Forelimb muscle (tissue), 1 donor: ENCODE measurements at places on chromosomes 2 and 18. TPM values are rescaled to one million over a fixed set of nuclear protein-coding genes. Genes with fewer than 3 reads are reported as not detected.

- no peak for DNase-seq
These were observed 42.5 kb downstream of the CPO start for GRCh38 chr2:206981739-206982340.

DNA sequence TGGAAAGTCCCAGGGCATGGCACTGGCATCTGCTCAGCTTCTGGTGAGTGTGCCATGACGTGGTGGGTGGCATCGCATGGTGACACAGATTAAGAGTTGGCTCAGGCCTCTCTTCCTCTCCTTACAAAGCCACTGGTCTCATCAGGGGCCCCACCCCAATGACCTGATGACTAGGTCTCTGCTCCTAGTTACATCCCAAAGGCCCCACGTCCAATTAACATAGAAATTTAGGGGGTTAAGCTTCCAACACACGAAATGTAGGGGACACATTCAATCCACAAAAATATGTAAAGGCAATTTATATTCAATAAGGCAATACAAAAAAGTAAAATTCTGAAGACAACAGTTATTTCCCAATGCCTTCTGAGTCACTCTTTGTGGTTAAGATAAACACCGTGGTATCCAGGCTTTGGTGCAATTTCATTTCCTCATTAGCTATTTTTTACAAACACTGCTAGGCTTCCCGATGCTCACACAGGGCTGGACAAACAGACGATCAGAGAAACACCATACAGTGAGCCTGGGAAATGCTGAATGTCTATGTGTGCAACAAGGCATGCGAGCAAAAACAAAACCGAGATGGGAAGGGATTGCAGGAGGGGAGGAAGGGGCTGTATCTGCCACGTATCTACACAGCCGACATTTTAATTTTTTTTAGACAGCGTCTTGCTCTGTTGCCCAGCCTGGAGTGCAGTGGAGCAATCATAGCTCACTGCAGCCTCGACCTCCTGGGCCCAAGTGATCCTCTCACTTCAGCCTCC lies 67.2 kb downstream of the MBP start:
- no peak for DNase-seq

The SCN9A gene
- polyA plus RNA-seq: 3.5 TPM

DNA sequence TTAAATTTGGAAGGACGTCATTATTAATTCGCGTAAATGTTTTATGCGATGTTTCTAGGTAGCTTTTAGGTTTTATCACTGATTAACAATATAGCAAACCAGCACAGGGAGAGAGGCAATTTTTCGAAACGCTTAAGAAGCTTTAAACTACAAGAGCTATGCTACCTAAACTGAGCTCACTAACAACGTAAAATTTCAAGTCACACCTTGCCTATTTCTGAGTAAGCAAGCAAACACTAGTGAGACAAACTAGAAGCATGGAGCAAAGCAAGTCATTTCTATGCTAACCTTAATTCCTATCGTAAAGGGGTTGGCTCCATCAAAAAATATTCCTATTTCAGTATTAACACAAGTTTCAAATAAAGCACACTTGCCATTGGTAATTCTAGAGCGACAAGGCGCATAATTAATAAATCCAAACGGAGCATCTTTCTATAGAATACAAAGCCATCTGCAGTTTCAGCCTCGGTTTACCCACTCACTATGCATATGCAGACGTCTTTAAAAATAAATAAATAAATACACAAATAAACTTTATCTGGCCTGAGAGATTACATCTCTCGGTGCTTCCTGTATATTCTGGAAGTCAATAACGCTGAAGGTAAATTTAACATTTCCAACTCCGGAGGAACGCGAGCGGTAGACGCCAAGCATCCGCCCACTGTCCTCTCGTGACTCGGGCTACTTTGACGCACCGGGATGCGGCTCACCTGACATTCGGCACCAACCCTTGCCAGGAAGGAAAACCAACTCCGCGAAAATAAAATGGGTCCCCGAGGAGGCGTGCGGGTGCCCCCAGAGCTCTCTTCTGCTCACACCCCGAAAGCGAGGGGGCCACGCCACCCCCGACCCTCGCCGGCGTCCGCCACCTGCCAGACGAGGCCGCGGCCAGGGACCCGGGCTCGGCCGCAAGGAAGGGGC lies 947 bp downstream of the ITSN2 start:
- DNase-seq: no peak

The C2orf66 gene
- polyA plus RNA-seq: 0.14 TPM

DNA sequence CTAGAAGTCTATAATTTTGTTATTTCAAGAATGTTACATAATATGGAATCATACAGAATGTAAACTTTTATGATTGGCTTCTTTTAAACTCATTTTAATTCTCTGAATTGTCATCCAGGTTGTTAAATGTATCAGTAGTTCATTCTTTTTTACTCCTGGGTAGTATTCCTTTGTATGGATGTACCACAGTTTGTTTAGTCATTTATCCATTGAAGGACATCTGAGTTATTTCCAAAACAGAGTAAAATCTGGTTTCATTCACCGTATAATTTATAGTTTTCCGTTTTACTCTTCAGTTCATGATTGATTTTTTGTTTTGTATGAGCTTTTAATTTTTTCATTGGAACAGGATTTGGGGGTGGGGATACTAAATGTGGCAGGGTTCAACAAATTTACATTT lies 132.4 kb downstream of the PMS1 start:
- DNase-seq: no peak

The SRD5A2 gene
- 0.04 TPM for polyA plus RNA-seq

GRCh38 chr2:26631401-26632170 lies 9.6 kb downstream of the CIB4 start:
- DNase-seq: no peak

DNA sequence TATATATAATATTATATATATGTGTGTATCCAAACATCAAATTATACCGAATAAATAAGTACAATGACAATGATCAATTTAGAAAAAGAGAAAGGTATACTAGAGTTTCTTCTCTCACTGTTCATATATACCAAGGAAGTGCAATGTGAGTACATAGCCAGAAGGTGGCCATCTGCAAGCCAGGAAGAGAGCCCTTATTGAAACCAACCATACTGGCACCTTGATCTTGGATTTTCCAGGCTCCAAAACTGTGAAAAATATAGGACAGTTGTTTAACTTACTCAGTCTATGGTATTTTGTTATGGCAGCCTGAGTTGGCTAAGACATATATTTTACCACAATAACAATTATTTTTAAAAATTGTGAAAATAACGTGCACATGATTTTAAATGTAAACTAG lies 1490.2 kb upstream of the SLC39A10 start:
- no peak for DNase-seq

- no peak for DNase-seq
These were observed 58.6 kb upstream of the DOCK10 start for GRCh38 chr2:225100856-225101294.

DNA sequence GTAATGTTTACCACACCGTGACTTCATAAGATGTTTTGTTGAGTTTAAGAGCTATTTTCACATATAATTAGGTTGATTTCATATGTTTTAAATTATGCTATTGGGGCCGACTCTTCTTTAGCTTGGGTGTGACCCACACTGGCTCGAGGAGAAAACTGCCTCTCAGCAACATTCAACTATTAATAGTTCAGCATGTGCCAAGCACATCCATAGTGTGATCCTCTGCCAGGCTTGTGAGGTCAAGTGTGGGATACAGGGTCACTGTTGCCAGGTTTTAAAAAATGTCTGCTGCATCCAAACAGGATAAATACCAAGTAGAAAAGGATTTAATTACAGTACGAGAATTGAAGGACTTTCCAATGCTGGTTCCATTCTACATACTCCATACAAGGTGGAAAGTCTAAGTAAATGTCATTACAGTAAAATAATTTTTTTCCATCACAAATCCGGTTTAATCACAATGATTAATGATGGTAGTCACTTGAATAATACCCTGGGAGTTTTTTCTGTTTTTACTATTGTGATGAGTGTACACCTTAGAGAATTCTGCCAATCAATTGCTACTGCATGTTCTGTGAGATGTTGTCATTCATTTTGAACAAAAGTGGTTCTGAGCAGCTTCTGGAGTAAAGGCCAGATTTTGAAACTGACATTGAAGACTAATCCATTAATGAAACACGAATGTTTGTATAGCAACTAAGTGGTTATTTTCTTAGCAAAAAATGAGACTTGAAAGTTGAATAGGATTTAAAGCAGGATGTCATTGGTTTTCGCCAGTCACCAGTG lies 84.5 kb downstream of the ABI2 start:
- DNase-seq: no peak

The UNC80 gene
- polyA plus RNA-seq: 2.4 TPM

GRCh38 chr2:241702155-241703031 lies 554 bp downstream of the ING5 start:
- no peak for DNase-seq

DNA sequence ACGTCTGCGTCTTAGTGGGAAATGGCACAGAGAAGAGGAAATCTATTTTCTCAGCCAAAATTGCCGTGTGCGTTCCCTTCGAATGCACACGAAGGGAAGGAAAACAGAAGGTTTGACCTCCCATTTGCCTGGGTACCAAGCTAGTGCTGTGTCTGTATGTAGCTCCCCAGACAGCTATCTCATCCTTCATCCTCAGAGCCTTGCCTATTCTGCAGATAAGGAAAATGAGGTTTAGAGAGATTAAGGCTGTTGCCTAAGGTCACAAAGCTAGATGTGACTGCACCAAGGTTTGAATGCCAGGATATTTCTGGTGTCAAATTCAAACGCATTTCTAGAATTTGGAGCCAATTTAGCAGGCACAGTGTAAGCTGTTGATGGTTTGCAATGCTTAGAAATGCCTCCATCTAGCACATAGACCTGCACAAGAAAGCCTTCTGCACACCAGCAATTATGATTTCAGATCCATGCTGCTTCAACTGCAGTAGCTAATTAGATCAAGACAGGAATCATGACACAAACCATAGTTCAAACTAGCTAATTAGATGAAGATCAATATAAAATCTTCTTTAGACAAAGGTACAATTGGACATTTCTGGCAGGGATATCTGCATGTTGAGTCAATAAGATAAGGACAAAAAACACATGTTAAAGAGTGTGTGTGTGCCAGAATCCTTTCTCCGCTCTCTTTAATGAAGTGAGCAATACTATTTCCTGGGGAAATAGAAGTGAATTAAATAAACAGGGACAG lies 115.1 kb downstream of the CMPK2 start:
- DNase-seq: no peak

The CCL20 gene
- polyA plus RNA-seq: 0.49 TPM

DNA sequence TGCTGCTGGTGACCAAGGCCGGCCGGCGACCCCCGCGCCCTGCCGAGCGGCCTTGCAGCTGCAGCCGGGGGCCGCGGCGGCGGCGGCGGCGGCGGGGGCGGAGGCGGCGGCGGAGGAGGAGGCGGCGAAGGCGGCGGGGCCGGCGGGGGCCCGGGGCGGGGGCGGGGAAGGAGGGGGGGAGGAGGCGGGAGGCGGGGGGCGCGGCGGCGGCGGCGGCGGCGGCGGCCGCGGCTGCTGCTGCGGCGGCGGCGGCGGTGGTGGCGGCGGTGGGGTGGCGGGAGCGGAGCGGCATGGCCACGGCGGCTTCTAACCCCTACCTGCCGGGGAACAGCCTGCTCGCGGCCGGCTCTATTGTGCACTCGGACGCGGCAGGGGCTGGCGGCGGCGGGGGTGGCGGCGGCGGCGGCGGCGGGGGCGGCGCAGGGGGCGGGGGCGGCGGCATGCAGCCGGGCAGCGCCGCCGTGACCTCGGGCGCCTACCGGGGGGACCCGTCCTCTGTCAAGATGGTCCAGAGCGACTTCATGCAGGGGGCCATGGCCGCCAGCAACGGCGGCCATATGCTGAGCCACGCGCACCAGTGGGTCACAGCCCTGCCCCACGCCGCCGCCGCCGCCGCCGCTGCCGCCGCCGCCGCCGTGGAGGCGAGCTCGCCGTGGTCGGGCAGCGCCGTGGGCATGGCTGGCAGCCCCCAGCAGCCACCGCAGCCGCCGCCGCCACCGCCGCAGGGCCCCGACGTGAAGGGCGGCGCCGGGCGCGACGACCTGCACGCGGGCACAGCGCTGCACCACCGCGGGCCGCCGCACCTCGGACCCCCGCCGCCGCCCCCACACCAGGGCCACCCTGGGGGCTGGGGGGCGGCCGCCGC lies 1.5 kb downstream of the POU3F3 start:
- DNase-seq: no peak

- no peak for DNase-seq
These were observed 28.6 kb upstream of the AP1S3 start for GRCh38 chr2:223865907-223866508.

DNA sequence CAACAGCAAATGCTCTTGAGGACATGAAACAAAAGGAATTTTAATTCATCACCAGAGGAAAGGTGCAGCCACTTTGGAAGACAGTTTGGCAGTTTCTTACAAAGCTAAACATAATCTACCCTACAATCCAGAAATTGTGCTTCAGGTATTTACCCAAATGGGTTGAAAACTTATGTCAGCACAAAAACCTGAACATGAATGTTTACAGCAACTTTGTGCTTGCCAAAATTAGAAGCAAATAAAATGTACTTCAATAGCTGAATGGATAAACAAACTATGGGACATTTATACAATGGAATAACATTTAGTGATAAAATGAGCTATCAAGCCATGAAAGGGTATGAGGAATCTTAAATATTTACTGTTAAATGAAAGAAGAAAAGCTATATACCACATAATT lies 6.9 kb upstream of the MAP2 start:
- no peak for DNase-seq

- DNase-seq: peak; percentile 6
These were observed 1201.0 kb downstream of the LRP1B start for GRCh38 chr2:140929849-140930248.

- DNase-seq: no peak
These were observed 516.7 kb upstream of the HS6ST1 start for GRCh38 chr2:128835342-128835855.

GRCh38 chr2:172087780-172088244 lies 2.5 kb downstream of the DLX1 start:
- DNase-seq: no peak

DNA sequence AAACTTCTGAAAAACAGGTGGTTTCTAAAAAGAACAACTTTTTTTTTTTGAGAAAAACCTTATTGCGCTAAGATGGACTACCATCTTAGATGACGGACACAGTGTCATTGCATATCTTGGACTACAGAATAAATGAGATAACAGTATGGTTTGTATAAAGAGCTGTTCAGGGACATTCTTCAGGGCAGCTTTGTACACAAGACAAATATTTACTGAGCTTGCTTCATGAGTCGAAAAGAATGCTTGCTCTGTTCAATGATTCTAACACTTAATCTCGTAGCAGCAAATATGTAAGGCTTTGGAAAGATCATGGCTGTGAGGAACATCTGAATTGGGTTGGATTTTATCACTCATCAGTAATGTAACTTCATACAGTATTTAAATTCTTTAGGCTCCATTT lies 282.5 kb upstream of the CWC22 start:
- no peak for DNase-seq

DNA sequence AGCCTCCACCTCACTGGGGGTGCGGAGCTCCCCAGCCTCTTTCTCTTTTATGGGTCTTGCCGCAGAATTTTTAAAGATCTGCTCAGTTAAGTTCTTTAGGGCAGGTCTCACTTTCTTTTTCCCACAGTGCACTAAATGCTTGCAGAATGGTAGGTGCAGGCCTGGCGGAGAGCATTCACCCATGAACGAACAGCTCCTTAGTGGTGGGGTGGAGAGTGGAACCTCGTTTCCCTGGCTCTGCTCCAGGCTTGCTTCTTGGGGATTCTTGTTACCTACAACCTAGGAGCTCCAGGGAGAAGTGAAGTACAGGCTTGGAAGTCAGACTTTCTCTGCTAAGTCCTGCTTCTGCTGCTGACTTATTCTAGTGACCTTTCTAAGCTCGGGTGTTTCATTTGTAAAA lies 70.3 kb upstream of the PXDN start:
- DNase-seq: no peak

The BOK gene
- 63.4 TPM for polyA plus RNA-seq

The SLC9A4 gene
- polyA plus RNA-seq: not detected

GRCh38 chr2:154978710-154979109 lies 280.2 kb downstream of the KCNJ3 start:
- DNase-seq: no peak
